ENCODE measurements at places on chromosomes 2 and 18. TPM values are rescaled to one million over a fixed set of nuclear protein-coding genes. Genes with fewer than 3 reads are reported as not detected.

Gene HOXD8
- not detected for polyA plus RNA-seq

Gene IL1F10
- not detected for polyA plus RNA-seq

Gene TTC39C
- polyA plus RNA-seq: 22.3 TPM

Gene CCDC150
- polyA plus RNA-seq: 0.70 TPM

- no peak overlapping the region for H3K4me3 ChIP-seq
- no peak for DNase-seq
- no peaks in the 10 kb centered on the region for H3K4me1 ChIP-seq
- no peak overlapping the region for H3K27ac ChIP-seq
- H3K27me3 ChIP-seq: no peaks in the 10 kb centered on the region
- no peaks in the 10 kb centered on the region for H3K36me3 ChIP-seq
Observed at GRCh38 chr18:66872277-66872676, 268.4 kb upstream of the CDH19 start.

DNA sequence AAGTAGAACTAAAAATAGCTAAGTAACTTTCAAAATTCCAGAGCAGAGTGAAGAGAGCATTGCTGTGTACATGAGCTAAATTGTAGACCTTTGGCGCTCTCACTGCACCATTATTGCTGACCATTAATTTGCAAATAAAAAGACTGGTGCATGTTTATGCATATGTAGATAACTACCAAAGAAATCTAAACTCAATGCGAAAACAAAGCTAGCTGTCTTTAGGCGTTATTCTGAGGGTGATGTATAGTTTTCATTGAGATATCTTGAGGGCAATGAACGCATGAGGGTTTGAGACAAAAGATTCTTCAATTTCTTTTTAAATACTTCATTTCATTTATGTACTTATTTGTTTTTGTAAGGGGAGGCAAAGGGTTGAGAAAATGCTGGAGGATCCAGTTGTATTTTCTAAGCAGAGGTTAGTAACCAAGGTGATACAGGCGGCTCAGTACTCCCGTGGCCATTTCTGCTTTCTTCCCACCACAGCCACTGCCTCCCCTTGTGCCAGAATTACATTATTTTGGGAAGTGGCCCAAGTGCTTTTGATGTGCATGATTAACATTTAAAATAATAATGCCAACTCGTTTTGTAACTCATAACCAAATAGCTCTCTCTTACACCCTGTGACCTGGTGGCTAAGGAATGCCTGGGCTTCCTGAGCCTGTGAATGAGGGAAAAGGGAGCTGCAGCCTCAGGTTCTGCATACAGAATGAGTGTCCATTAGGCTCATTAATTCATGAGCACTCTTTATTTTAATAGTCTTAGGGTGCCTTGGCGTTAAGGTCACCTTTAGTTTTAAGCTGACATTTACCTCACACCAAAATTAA, 797.8 kb upstream of the GYPC start:
- no peaks in the 10 kb centered on the region for H3K27me3 ChIP-seq
- no peak overlapping the region for H3K4me3 ChIP-seq
- H3K36me3 ChIP-seq: no peaks in the 10 kb centered on the region
- no peak for DNase-seq
- no peaks in the 10 kb centered on the region for H3K4me1 ChIP-seq
- H3K27ac ChIP-seq: no peak overlapping the region

- no peak overlapping the region for H3K4me3 ChIP-seq
- no peaks in the 10 kb centered on the region for H3K4me1 ChIP-seq
- H3K36me3 ChIP-seq: no peaks in the 10 kb centered on the region
Observed at GRCh38 chr2:233680361-233681045, 1.2 kb upstream of the UGT1A7 start.

- DNase-seq: no peak
- H3K36me3 ChIP-seq: no peaks in the 10 kb centered on the region
- no peaks in the 10 kb centered on the region for H3K27me3 ChIP-seq
- no peak overlapping the region for H3K4me3 ChIP-seq
- H3K4me1 ChIP-seq: no peaks in the 10 kb centered on the region
- H3K27ac ChIP-seq: no peak overlapping the region
Observed at GRCh38 chr2:127448526-127448925, 30.3 kb downstream of the PROC start.

DNA sequence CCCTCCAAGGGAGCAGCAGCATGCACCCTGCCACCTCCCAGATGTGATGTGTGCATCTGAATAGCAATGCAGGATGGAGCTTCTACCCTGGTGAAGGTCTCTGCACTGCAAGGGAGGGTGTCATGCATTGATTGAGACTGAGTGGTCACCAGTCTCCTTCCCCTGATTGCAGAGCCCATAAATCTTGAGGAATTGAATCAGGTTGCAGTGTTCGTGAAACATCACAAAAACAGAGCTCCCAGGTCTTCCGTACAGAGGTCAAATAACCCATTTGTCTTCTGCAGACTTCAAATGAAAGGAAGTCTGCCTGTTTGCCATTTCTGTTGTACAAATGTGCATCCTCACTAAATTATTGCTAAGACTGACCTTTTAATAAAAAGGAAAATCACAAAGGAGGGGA, 136.8 kb downstream of the WDSUB1 start:
- DNase-seq: no peak
- no peak overlapping the region for H3K4me3 ChIP-seq
- H3K4me1 ChIP-seq: peaks cover 3% of the 10 kb centered on the region

Data from B cell (primary cell).